ENCODE measurements at places on chromosomes 1 and 21. TPM values are rescaled to one million over a fixed set of nuclear protein-coding genes. Genes with fewer than 3 reads are reported as not detected.

DNA sequence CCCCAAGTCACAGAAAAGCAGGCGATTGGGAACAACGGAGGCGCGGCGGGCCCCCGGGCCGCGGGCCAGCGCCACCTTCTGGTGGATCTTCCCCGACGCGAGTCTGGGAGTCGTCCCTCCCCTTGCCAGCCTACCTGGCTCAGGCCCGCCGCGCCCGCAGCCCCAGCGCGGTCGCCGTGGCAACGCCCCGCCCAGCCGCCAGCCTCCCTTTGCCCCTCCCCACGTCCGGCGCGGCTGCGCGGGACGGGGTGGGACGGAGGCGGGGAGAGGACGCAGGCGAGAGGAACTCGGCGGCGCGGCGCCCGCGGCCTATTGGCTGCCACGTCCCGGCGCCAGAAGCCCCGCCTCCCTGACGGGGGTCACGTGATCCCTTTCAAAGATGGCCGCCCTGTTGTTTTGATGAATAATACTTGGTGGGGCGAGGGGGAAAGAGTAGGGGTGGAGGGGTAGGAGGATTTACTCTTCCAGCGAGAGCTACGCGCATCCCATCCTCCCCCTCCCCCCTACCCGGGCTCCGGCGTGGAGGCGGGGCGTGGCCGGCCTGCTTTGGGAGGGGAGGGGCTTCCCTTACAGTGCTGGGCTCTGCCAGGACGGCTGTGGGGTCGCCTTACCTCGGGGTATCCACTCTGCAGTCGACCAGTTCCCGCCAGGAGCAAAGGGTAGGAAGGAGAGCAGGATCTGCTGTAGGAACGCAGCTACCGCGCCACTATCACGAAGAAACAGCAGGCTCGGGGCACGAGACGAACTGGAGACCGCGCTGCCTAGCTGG is at the start of gene UBE4B:
Gene UBE4B, plus strand, starts transcription at position 369 of the 769 bp plus-strand sequence. CDS start 713 bp downstream, outside the sequence.
- peaks cover 1% of the 10 kb centered on the region for H3K36me3 ChIP-seq
- H3K27ac ChIP-seq: peak within 1 kb of the TSS; percentile 88
- DNase-seq: peak; percentile 98
- H3K4me1 ChIP-seq: peaks cover 24% of the 10 kb centered on the region
- H3K27me3 ChIP-seq: no peaks in the 10 kb centered on the region

GRCh38 chr1:230763927-230764591 is 16.9 kb downstream of the CAPN9 start:
- no peaks in the 10 kb centered on the region for H3K36me3 ChIP-seq
- no peak overlapping the region for H3K27ac ChIP-seq
- no peaks in the 10 kb centered on the region for H3K4me1 ChIP-seq
- no peak for DNase-seq
- no peak overlapping the region for H3K4me3 ChIP-seq

DNA sequence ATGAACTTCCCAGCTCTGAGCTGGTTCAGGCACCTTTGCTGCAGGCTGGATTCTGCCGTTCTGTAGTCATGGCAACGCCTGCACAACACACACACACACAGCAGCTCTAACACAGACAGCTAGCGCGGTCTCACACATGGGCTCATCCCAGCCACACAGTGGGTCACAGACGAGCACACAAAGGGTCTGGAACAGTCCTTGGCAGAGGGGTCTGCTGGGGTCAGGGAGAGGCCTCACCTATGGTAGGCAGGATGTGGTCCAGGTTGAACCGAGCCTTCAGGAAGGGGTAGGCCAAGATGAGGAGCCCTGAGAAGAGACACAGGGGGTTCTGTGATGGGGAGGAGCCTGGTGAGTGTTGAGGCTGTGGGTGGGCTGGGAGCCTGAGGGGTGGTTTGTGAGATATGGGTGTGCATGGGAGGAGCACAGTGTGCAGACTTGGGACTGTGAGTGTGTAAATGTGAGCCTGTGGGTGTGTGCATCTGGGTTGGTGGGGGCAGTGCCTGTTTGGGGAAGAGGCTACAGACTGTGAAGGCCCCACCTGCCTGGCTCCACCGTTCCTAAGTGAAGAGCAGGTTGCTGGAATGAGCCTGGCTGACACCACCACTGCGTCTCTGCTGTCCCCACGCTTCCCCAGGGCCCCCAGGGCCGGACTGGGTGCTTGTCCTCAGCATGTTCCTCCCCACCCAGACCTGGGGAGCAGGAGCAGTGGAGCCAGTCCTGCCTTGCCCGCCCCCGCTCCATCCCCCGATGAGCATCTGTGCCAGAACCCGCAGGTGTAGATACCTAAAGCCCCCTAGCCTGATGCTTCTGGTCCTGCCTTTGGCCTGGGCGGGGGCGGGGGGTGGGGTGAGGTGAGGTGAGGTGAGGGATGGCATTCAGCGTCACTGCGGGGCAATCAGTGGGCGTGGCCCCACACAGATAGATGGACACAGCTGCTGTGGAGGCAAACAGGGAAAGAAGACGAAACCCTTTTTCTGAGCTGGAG is 1.5 kb downstream of the KNCN start:
- H3K4me1 ChIP-seq: no peaks in the 10 kb centered on the region
- no peak overlapping the region for H3K27ac ChIP-seq
- no peak for DNase-seq

GRCh38 chr1:16986962-16987361 is 6.5 kb upstream of the MFAP2 start:
- no peak overlapping the region for H3K4me3 ChIP-seq
- peaks cover 8% of the 10 kb centered on the region for H3K27me3 ChIP-seq
- H3K36me3 ChIP-seq: peaks cover 14% of the 10 kb centered on the region
- DNase-seq: no peak

GRCh38 chr1:241638909-241639622 is 1.1 kb downstream of the CHML start:
- H3K27ac ChIP-seq: peak overlapping the region; percentile 81
- H3K4me1 ChIP-seq: peaks cover 49% of the 10 kb centered on the region
- peaks cover 28% of the 10 kb centered on the region for H3K36me3 ChIP-seq
- peak overlapping the region; percentile 74 for H3K4me3 ChIP-seq
- no peaks in the 10 kb centered on the region for H3K27me3 ChIP-seq

DNA sequence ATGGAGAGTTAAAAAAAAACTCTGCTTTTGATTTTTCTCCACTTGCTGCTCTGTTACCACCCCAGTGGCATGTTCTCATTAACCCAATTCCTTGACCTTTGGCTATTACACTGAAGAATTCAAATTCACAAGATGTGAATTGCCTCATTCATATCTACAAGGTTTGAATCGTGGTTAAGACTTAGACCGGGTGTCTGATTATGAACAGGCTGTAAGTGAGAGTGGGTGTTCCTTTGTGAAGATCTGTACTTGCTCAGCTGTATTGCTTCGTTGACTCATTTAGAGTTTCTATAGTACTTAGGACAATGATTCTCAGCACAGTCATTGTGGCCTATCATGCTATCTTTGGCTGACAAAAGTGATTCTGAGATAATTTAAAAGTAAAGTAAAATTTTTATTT is 36.4 kb downstream of the DNM3 start:
- no peak overlapping the region for H3K4me3 ChIP-seq
- no peaks in the 10 kb centered on the region for H3K36me3 ChIP-seq
- H3K27me3 ChIP-seq: no peaks in the 10 kb centered on the region
- DNase-seq: no peak
- no peaks in the 10 kb centered on the region for H3K4me1 ChIP-seq

DNA sequence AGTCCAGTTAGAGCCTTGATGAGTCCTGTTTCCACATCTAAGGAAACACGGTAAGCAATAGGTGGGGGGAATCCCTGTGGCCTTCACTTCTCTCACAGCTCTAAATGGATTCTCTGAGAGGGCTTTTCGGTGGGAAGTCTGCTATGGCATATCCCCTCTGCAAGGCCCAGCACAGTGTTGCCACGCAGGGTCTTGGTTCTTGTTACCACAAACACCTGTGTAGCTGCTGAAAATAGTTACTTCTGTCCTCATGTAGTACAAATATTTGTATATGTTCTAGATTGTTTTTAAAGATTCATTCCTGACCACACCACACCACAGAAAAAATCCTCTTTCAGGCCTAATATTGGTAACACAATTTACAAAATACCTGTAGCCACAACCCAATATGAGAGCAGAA is 5.6 kb downstream of the ACTA1 start:
- peaks cover 19% of the 10 kb centered on the region for H3K4me1 ChIP-seq
- H3K27me3 ChIP-seq: peaks cover 66% of the 10 kb centered on the region
- H3K36me3 ChIP-seq: peaks cover 3% of the 10 kb centered on the region
- no peak for DNase-seq
- no peak overlapping the region for H3K27ac ChIP-seq

DNA sequence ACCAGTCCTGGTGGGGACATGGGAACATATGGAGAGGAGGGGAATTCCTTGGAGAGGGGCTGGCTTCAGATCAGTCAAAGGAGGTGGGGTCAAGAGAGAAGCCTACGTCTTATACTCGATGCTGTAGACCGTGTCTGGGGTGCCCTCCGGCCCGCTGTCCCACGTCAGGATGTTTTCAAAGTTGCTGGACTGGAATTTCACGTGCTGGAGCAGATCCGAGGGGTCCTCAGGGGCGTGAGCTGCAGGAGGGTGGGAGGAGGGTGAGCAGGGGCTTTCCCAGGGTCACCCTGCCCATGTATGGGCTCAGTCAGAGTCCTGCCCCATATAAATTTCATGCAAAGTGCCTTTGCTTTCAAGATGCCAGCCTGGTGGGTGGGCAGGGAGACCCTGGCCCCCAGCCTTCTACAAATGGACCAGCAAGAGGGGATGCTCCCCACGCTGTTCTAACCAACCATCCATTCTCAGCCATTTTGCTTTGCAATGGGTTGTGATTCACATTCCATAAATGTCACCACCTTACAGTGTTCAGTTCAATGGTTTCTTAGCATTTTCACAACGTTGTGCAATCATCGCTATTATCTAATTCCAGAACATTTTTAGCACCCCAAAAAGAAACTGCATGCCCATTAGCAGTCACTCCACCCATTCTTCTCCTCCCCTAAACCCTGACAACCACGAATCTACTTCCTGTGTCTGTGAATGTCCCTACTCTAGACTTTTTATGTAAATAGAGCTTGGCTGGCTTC is 4.3 kb downstream of the IL22RA1 start:
- no peak overlapping the region for H3K4me3 ChIP-seq
- H3K36me3 ChIP-seq: no peaks in the 10 kb centered on the region
- no peak for DNase-seq
- H3K4me1 ChIP-seq: no peaks in the 10 kb centered on the region
- no peaks in the 10 kb centered on the region for H3K27me3 ChIP-seq

- no peak overlapping the region for H3K27ac ChIP-seq
- no peak overlapping the region for H3K4me3 ChIP-seq
- peaks cover 1% of the 10 kb centered on the region for H3K4me1 ChIP-seq
These were observed 95.9 kb downstream of the WDR64 start for GRCh38 chr1:241747992-241748391.

GRCh38 chr21:35252831-35253230 is 203.7 kb upstream of the RUNX1 start:
- H3K27me3 ChIP-seq: no peaks in the 10 kb centered on the region
- DNase-seq: peak; percentile 63
- peaks cover 3% of the 10 kb centered on the region for H3K36me3 ChIP-seq
- peaks cover 29% of the 10 kb centered on the region for H3K4me1 ChIP-seq
- H3K4me3 ChIP-seq: no peak overlapping the region

GRCh38 chr1:240611619-240612480 is at the start of gene GREM2:
Gene GREM2, minus strand, starts transcription at chr1:240612155. Its CDS starts 118,680 bp downstream, at chr1:240493475.
- peak; percentile 72 for DNase-seq
- no peaks in the 10 kb centered on the region for H3K36me3 ChIP-seq
- H3K4me3 ChIP-seq: peak within 1 kb of the TSS; percentile 90

DNA sequence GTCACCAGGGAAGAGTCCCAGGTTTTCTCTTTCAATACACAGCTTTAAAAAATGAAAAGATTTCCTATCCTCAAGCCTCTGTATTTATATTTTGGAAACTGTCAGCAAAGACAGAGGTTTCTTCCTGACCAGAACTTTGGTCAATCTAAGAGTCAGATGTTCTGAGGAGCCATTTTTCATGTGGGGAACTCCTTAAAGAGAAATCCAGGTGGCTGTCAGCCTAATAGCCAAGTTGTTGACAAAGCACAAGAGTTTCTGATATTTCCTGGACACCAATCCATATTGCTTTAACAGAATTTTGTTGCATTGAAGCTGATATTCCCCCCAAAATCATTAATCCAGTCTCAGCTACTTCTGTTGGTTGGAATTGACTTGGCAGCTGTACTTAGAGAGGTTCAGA is 318.6 kb upstream of the NFIA start:
- H3K27me3 ChIP-seq: peaks cover 2% of the 10 kb centered on the region
- H3K27ac ChIP-seq: no peak overlapping the region
- no peaks in the 10 kb centered on the region for H3K4me1 ChIP-seq
- H3K36me3 ChIP-seq: no peaks in the 10 kb centered on the region
- DNase-seq: no peak
- no peak overlapping the region for H3K4me3 ChIP-seq

- no peak for DNase-seq
- H3K36me3 ChIP-seq: peaks cover 37% of the 10 kb centered on the region
- no peak overlapping the region for H3K4me3 ChIP-seq
- H3K27ac ChIP-seq: peak overlapping the region; percentile 76
- no peaks in the 10 kb centered on the region for H3K27me3 ChIP-seq
- H3K4me1 ChIP-seq: peaks cover 15% of the 10 kb centered on the region
These were observed 18.3 kb downstream of the SYNC start for GRCh38 chr1:32684167-32684811.

DNA sequence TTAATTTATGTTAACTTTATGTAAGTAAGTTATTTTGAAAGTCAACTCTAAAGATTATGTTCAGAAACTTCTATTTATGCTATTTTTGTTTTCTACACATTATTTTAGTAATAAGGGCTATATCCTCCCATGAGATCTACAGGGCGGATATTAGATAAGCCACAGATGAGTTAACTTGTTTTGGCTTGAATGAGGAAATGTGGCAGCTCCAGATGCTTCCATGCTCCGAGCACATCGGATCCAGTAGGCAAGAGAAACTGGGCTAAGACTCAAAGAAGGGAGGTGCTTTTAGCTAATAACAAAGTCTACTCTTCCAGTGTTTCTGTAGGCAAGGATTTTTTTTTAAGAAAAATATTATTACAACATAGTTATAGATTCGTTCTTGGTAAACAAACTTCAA is 20.0 kb upstream of the LAMC1 start:
- H3K4me3 ChIP-seq: no peak overlapping the region
- DNase-seq: no peak
- H3K27me3 ChIP-seq: peaks cover 38% of the 10 kb centered on the region

DNA sequence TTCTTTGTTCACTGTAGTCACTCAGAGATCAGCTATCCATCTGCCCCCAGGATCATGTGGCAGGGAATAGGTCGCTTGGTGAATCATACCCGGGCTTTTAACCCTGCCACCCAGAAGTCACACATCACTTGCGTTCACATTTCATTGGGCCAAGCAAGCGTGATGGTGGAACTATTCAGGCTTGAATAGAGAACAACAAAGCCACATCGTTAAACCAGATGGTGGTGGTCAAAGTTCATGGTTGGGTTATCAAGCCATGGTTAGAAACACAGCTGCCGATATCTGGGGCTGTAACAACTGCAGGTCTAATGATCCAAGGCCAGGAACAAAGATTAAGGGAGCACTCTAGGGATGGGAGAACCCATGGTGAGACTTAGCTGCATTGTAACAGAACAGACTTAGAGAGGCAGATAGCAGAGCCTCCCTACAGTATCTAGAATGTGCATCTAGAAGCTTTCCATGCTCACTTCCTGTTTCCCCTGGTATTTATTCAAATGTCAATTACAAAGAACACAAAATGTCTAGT is 40.0 kb upstream of the PTPRC start:
- no peaks in the 10 kb centered on the region for H3K27me3 ChIP-seq
- H3K4me1 ChIP-seq: peaks cover 85% of the 10 kb centered on the region
- DNase-seq: peak; percentile 63
- peak overlapping the region; percentile 71 for H3K4me3 ChIP-seq
- peaks cover 17% of the 10 kb centered on the region for H3K36me3 ChIP-seq

GRCh38 chr1:40363721-40364120 is 9.8 kb upstream of the SMAP2 start:
- H3K27me3 ChIP-seq: no peaks in the 10 kb centered on the region
- H3K27ac ChIP-seq: peak overlapping the region; percentile 10
- peak; percentile 75 for DNase-seq
- H3K4me1 ChIP-seq: peaks cover 14% of the 10 kb centered on the region

Gene PKLR
- total RNA-seq: not detected

Gene TMEM200B
- 2.6 TPM for total RNA-seq

Gene C1orf141
- total RNA-seq: not detected

Gene FHAD1
- 0.45 TPM for total RNA-seq

Gene OR2G6
- total RNA-seq: not detected

Gene PCBP3
- 10.2 TPM for total RNA-seq

Gene MTARC1
- total RNA-seq: not detected
